NCI-H446 treated with DMSO at 0.1 percent for 48 hours (cell line): ENCODE measurements at places on chromosomes 6 and 20.

GRCh38 chr20:44586289-44586911 is 4.0 kb downstream of the PKIG start:
- DNase-seq, result no peak

DNA sequence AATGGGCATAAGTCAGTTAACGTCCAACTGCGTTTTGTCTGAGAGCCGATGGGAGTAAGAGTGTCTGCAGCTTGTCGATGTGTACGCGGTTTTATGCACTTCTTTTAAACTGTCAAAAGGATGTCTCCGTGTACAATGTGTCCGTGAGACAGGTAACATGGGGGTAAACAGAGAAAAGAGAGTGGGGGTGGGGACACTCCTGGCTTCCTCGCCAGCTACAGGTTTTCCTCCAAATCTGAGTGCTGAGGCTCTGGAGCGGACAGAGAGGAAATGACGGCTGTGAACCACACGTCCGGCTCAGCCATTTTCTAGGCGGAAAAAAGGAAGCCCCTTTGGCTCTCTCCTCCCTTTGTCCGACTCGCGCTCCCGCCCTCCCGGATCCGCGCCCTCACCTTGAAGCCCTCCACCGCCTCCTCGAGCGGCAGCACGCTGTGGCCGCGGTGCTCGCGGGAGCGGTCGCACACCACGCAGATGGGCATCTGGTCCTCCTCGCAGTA is 916 bp downstream of the TRIM27 start:
- DNase-seq, result peak; percentile 32

GRCh38 chr20:20778676-20779075 is 66.2 kb upstream of the RALGAPA2 start:
- DNase-seq, result no peak

- no peak for DNase-seq
Observed at GRCh38 chr20:41408156-41408794, 41.7 kb upstream of the EMILIN3 start.

GRCh38 chr20:49595811-49596561 is 28.0 kb upstream of the PTGIS start:
- DNase-seq, result no peak

- DNase-seq, result no peak
Observed at GRCh38 chr20:51216850-51217249, 193.9 kb upstream of the KCNG1 start.
